ENCODE measurements at places on chromosomes 5 and 9.

- DNase-seq = no peak
These were observed 112.8 kb downstream of the ARHGAP26 start for GRCh38 chr5:142883025-142883424.

- DNase-seq = no peak
These were observed 184.8 kb downstream of the PBX3 start for GRCh38 chr9:125932012-125932411.

- peak; percentile 30 for DNase-seq
These were observed 495 bp downstream of the OSTF1 start for GRCh38 chr9:75088646-75089372.

DNA sequence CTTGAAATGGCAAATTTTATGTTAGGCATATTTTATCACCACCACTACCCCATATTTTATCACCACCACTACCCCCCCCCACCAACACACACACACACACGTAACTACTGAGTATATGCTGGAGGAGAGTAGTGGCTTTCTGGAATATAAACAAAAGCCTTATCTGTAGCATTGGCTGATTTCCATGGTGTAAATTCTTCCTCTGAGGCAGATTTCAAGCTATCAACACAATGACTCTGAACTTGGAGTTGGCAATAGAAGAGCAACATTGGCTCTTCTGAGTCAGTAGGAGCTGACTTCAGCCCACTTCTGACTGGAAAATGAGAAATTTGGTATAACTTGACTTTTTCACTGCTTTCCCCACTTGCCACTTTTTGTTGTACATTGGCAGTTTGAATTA is 143.0 kb downstream of the CAVIN4 start:
- DNase-seq = no peak

GRCh38 chr9:19946441-19947109 is 157.7 kb upstream of the SLC24A2 start:
- no peak for DNase-seq

GRCh38 chr5:126744836-126745235 is 32.1 kb upstream of the LMNB1 start:
- DNase-seq = no peak

- DNase-seq = no peak
These were observed 330.4 kb upstream of the KLF4 start for GRCh38 chr9:107819772-107820565.

DNA sequence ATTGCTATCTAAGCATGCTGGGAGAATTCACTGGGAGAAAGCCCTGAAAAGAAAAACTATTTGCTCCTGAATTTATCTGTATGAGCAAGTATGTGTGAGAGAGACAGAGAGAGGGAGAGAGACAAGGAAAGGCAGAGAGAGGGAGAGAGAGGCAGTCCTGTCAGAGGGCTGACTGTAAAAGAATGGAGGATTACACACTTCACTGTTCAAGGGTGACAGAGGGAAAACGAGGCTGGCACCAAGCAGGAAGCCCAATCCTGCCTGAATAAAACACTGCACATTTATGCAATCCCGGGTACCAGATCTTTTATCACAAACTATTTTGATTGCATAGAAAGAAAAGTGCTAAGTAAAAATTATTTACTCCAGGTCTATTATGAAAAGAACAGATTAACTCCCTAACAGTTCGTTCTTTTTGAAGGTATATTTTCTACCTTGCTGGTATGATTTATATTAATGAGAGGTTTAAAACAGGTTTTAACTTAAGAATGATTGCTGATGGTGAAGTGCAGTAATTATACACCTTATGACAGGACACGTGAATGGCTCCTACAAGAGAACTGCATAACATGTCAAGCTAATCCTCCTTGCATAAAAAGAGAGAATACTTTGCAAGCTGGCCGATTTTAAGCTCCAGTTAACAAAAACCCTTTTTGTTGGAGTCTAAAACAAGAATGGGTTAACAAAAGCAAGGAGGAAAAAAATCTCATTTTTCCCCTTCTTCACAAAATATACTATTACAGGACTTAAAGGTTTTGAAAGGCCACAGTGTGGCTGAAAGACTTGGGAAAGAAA is 82.5 kb downstream of the NFIB start:
- DNase-seq = no peak
